Lower lobe of right lung (tissue), 2 donors: ENCODE measurements at places on chromosomes 3 and 15. TPM values are rescaled to one million over a fixed set of nuclear protein-coding genes. Genes with fewer than 3 reads are reported as not detected.

Gene EXD1
- not detected for total RNA-seq

Gene TMOD2
- 14.7 TPM for total RNA-seq

Gene TUSC7
- not detected for total RNA-seq

Gene ADAMTSL3
- total RNA-seq: 26.4 TPM

Gene ZNF80
- total RNA-seq: not detected

Gene ULK4
- 11.4 TPM for total RNA-seq
